ENCODE measurements at places on chromosomes 1 and 21.

DNA sequence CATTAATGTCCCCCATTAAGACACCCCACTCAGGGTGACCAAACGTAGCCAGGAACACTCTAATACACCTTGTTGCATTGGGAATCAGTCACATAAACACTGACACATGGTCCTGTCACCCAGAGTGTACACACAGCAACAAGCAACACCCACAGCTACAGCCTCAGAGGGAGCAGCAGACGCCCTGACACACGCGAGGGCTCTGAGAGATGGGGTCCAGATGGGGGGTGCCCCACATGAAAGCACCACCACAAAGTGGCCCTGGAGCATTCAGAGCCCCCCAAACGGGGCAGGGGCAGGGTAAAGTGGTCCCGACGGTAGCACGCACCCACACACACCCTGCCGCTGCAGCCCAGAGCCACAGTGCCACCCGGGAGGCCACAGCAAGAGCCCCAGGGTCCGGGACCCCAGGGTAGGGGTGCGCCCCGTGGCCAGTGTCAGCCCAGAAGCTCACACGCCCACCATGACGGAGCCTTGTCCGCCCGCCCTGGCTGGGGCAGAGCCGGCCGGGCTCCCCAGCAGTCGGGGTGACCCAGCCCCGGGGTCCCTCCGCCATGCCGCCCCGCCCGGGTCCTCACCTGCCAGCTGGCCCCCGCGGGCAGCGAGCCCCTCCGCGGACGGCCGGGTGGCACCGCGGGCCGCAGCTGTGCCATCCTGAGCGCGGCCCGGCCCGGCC, 47.3 kb downstream of the RAP1GAP start:
- DNase-seq: no peak

DNA sequence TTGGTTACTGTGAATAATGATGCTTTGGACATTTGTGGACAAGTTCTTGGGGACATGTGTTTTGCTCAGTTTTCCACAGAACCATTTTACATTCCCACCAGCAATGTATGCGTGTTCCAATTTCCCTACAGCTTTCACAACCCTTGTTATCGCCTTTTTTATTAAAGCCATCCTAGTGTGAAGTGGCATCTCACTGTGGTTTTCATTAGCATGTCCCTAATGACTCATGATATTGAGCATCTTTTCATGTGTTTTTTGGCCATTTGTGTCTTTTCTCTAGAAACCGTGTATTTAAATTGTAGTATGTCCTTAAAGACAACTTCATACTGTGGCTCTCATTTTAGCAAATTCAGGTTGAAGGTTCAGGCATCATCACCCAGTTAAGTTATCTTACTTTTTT, 132.1 kb downstream of the TGFBR3 start:
- DNase-seq: no peak

- DNase-seq: no peak
Measured at GRCh38 chr1:33228935-33229487, 27.3 kb upstream of the ZNF362 start.

DNA sequence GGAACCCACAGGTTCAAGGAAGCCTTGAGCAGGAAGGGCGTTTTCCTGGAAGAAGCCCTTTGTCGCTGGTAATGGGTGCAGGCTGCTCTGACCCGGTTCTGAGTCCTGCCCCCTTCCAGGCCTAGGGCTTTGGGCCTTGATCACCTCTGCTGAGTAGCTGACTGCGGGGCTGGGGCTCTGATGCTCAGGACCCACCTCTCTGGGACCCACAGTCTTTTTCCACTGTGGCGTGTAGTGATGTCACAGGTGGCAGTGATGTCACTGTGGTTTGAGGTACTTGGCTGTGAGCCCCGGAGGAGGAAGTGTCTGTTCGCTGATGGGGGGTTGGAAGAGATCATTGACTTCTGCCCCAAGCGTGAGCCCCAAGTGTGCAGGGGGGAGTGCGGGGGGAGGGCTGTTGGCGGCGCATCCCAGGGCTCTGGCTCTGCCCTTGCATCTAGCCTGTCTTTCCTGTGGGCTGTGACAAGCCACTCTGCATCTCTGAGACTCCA, 6.9 kb downstream of the TNFRSF1B start:
- no peak for DNase-seq

DNA sequence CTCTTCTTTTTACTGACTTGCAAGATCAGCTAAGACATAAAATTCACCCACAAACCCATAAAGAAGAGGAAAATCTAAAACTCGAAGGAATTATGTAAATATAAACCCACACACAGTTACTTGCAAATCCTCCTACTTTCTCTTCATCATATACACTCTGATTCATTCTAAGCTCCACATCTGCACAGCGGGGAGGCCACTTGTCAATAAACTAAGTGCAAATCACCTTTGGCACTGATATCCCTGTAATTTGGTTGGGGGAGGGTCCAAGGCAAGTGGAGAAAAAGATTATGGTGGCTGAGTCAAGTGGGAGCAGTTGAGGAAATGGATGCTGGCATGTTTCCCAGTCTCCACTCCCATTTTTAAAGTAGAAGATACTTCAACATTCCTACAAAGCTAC, 596.5 kb downstream of the MATN1 start:
- DNase-seq: no peak

GRCh38 chr21:41269535-41269934, 47.1 kb upstream of the FAM3B start:
- DNase-seq: no peak

GRCh38 chr1:106621853-106622252, 434.6 kb upstream of the PRMT6 start:
- DNase-seq: no peak

GRCh38 chr1:24384251-24385090, 29.1 kb downstream of the STPG1 start:
- no peak for DNase-seq

GRCh38 chr1:186404454-186405051, 28.9 kb downstream of the ODR4 start:
- no peak for DNase-seq

GRCh38 chr21:35511696-35512162, 462.6 kb upstream of the RUNX1 start:
- no peak for DNase-seq

DNA sequence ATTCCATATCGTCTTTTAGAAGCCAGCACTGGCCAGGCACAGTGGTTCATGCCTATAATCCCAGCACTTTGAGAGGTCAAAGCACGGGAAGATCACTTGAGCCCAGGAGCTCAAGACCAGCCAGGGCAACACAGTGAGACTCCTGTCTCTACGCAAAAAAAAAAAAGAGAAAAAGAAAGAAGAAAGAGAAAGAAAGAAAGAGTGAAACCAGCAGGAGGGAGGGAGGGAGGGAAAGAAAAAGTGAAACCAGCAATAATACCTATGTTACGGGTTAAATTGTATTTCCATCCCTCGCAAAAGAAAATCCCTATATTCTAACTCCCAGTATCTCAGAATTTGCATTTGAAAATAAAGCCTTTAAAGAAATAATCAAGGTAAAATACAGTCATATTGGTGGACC, 10.4 kb downstream of the COP1 start:
- no peak for DNase-seq

DNA sequence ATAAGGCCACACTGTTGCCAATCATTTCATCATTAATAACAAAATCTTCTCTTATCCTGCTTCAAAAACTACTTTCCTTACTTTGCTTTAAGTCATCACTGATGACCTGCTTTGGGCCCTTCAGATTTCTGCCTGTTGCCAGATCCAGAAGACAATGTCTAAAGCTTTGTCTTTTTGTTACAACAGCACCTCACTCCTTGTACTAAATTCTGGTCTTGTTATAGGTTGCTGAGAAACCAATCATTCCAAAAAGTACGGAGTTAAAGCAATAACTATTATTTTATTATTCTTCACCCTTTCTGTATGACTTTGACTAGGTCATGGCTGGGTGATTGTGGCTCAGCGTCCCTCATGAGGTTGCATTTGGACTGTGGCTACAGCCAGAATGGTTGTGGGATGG, 633.5 kb downstream of the PTPRU start:
- no peak for DNase-seq

- DNase-seq: no peak
Measured at GRCh38 chr1:202069662-202070061, 53.1 kb upstream of the GPR37L1 start.

GRCh38 chr1:60448850-60449249, 375.3 kb upstream of the C1orf87 start:
- DNase-seq: no peak

DNA sequence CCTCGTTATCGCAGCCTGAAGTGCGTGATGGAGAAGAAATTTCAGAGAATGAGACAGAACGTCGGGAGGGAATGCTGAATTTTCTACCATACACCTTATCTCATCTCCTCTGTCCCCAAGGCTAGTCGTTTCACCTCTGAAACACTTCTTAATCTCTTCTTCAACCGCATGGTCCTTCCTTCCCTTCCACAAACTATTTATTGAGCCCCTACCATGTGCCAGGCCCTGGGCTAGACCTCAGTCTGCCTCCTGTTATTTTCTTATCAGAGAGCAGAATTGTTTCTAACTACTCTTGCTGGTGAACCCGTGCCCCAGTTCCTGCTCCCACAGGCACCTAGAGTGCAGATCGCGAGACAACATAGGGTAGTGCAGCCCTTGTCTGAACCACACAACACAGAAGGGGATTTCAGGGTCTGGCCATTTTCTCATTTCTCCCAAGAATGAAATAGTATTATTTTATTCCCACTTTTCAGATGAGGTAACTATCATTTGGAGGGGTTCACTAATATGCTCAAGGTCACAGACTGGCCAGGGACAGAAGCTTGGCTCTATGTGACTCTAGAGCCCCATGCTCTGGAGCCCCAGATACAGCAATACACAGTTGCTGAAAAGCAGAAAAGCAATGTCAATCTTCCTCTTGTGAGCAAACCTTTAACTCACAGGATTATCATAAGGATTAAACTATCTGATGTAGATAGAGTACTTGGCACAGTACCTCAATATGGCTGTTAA, 598 bp upstream of the ADIPOR1 start:
- DNase-seq: no peak

DNA sequence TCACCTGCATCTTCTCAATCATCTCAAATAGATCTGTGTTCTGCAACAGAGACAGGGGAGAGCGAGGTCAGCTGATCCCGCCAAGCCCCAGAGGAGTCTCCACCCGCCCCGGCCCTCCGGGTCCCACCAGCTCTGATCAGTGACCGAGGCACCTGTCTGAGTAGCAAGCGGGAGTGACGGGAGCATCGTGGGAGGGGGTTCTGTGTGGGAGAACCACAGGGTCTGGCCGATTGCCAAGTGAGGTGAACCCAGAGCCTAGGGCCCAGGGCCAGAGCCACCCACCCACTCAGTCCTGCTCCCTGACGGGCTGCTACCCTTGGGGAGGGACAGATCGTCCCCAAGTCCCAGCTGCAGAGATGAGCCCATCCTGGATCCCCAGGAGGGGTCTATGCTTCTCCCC, 49.1 kb downstream of the RAP1GAP start:
- DNase-seq: no peak

- no peak for DNase-seq
Measured at GRCh38 chr1:99784143-99784542, 17.7 kb upstream of the FRRS1 start.

DNA sequence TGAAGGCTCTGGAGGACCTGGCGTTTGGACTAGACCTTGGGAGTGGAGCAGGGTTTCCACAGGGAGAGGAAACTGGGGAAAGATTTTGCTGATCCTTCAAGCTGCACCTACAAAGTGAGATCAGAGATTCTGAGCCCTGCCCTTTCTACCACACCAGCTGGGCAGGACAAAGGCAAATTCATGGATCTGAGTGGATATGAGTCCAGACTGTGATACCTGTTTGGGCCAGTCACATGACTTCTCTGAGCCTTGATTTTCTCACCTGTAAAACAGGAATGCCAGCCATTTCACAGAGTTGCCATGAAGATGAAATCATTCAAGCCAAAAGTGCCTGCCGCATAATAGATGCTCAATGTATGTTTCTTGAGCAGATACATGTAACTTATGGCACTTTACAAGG, 4.9 kb upstream of the RASSF5 start:
- DNase-seq: no peak

DNA sequence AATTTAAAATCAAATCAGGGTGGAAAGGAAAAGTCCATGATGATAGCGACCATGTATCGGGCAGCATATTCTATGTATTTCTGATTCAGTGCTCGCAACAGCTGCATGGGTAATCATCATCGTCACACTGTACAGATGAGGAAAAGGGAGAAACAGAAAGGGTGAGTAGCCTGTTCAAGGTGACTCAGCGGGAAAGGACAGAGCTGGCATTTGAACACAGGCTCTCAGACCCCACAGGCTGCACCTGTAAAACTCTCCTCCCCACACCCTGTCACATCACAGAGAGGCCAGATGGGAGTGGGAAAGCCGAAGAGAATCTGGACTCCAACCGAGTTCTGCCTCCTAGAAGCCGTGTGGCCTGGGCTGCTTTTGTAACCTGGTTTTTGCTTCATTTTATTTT, 14.0 kb downstream of the RUNX1 start:
- no peak for DNase-seq

DNA sequence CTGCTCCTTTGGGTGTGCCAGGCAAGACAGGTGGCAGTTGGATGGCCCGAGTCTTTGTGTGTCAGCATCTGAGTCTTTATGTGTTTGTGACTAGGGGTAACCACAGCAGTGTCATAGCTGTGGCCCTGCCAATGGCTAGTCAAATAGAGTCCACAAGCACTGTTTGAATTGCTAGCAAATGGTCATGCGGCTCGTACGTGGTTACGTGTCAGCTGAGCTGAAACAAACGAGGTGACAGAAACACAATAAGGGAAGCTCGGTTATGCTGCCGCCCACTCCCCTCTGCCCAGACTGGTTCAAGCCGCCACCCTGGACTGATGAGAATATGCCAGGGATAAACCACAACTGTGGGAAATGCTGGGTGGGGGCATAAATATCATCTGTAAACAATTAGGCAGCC, 174.3 kb upstream of the LMO4 start:
- no peak for DNase-seq

- DNase-seq: no peak
Measured at GRCh38 chr1:33338440-33339211, 17.7 kb upstream of the A3GALT2 start.

GRCh38 chr1:15412175-15412800, 2.6 kb downstream of the EFHD2 start:
- no peak for DNase-seq

DNA sequence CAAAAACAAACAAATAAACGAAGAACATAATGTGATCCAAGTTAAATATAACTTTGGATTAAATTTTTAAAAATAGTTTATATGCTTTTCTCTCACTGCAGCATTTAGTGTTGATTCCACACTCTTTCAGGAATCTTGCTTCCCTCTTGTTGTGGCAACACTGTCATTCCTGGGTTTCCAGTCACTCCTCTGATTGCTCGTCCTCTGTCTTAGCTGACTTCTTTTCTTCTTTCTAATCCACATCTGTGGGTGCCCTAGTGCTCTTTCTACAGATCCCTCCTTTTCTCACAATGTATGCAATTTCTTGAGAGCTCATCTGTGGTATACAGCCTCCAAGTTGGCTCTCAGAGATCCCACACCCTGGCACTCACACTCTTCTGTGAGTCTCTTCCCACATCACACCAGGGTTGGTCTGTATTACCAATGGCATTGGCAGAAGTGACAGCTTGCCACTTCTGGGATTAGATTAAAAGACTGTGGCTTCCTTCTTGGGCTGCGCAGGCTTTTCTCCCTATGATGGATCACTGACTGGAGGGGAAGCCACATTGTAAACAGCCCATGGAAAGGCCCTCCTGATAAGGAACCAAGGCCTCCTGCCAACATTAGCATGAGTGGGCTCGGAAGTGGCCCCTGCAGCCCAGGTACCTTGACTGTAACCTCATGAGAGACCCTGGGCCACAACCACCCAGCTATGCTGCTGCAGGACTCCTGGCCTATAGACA, 11.5 kb upstream of the MYOC start:
- DNase-seq: no peak
